ENCODE measurements at places on chromosomes 2 and 18.
A peak's percentile ranks its signal among the peaks of the same experiment; 100 is the strongest.

DNA sequence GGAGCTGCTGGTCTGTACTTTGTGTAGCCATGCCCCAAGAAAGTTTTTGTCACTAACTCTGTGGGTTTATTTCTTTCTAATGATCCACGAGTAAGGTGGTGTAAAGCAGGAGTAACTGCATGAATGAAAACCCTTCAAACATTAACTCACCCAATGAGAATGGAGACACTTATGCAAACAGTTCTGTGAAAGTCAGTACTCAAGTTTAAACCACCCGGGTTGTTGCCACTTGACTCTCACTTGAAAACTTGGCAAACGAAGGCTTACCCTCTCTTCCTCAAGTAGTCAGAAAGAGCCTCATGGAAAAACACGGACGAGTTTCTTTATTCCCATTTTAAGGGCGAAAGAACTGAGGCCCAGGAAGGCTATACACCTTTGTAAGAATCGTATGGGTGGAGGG is 117.5 kb downstream of the MMADHC start:
- DNase-seq: no peak

GRCh38 chr2:151972241-151973012 is 126.4 kb downstream of the CACNB4 start:
- DNase-seq: no peak

GRCh38 chr18:30376515-30376914 is 666.0 kb downstream of the DSC3 start:
- DNase-seq: no peak

DNA sequence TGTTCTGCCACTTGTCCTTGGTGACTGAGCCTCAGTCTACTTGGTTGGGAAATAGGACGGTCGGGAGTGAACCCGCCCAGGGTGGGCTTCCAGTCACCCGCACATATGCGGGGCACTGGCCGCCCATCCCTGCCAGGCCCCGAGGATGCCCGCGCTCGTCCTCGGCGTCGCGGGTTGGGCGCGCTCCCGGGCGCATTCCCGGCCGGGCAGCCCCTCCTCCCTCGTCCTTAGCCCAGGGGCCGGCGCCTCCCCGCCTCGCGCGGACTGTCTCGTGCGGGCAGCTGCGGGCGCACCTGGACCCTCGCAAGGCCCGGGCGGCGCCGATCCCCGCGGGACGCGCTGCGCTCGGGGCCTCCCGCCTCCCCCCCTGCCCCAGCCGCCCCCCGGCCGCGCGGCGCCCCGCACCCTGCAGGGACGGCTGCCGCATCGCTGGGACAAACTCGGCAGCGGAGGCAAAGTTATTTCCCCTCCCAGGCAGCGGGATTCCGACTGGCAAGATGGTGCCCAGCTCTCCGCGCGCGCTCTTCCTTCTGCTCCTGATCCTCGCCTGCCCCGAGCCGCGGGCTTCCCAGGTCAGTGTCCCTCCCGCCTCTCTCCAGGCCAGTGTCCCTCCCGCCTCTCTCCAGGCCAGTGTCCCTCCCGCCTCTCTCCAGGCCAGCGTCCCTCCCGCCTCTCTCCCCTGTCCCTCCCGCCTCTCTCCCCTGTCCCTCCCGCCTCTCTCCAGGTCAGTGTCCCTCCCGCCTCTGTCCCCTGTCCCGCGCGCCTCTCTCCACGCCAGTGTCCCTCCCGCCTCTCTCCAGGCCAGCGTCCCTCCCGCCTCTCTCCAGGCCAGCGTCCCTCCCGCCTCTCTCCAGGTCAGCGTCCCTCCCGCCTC is at the start of gene FBLN7:
Gene FBLN7, plus strand, starts transcription at position 227 of the 874 bp plus-strand sequence. Its CDS starts 271 bp downstream, at position 498.
- peak; percentile 30 for DNase-seq

- DNase-seq: peak; percentile 50
These were observed 1.4 kb downstream of the PSME4 start for GRCh38 chr2:53969285-53969967.

- DNase-seq: no peak
These were observed 521.2 kb upstream of the FANCL start for GRCh38 chr2:58762176-58762781.

DNA sequence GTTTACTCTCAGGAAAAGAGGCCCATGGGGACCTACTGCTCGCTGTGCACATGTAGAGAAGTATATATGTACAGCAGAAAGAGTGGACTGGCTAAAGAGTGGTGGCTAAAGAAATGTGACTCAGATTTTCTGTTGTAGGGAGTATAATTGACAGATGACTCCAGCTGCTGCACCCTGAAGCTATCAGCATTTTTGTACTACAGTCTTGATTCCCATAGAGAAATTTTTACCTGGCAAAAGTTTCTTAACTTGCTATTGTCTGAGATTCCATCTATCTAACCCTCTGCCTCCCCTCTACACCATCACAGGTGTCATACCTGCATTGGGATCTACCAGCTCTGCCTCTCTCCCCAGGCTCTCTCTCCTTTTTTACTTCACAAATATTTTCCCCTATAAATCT is 296.0 kb upstream of the KYNU start:
- no peak for DNase-seq

DNA sequence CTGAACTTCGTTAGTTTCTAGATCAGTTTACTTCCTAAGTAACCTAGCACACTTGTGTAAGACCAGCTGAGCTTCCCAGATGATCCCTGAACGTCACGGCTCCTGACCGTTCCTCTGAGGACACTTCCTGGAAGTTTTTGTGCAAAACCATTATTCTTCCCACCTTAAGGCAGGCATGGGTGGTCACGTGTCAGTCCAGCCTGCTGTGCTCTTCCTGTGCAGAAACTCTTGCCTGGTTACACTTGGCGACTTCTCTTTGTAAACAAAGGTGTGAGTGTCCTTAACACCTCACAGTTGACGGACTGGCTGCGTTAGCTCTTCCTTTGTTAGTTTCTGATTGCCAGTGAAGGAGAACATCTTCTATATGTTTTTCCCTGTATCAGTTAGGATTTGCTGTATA is 118.3 kb downstream of the SH3RF3 start:
- DNase-seq: no peak

DNA sequence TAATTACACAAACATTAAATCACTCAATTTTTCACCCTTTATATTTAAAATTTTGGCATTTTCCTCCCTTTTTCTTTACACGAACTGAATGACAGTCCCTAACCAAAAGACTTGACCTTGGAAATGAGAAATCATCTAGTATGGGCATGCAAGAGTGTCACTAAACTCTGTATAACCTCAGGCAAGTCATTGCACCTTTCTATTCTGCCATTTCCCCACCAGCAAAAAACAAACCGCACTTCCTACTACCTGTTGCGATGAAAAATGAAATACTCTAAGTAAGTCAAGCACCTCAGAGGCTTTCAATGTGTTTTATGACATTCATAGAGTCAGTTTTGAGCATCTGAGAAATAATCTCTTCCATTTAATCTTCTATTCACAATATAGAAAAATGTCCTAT is 44.1 kb downstream of the ANKRD44 start:
- DNase-seq: no peak

DNA sequence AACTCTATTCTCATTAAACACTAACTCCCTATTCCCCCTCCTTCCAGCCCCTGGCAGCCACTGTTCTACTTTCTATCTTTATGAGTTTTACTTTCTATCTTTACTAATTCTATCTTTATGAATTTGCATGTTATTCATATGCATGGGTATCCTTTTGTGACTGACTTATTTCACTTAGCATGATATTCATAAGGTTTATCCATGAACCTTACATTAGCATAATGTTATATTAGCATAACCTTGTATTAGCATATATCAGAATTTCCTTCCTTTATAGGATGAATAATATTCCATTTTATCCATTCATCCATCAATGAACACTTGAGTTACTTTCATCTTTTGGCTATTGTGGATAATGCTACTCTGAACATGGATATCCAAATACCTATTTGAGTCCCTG is 41.8 kb downstream of the MSTN start:
- no peak for DNase-seq

- no peak for DNase-seq
These were observed 551.4 kb downstream of the NRXN1 start for GRCh38 chr2:50480507-50480906.

GRCh38 chr2:69612707-69613106 is 30.8 kb downstream of the AAK1 start:
- no peak for DNase-seq

- no peak for DNase-seq
These were observed 11.3 kb downstream of the RAD51AP2 start for GRCh38 chr2:17506736-17507616.

GRCh38 chr2:44745922-44746766 is 195.4 kb upstream of the SIX3 start:
- DNase-seq: no peak

DNA sequence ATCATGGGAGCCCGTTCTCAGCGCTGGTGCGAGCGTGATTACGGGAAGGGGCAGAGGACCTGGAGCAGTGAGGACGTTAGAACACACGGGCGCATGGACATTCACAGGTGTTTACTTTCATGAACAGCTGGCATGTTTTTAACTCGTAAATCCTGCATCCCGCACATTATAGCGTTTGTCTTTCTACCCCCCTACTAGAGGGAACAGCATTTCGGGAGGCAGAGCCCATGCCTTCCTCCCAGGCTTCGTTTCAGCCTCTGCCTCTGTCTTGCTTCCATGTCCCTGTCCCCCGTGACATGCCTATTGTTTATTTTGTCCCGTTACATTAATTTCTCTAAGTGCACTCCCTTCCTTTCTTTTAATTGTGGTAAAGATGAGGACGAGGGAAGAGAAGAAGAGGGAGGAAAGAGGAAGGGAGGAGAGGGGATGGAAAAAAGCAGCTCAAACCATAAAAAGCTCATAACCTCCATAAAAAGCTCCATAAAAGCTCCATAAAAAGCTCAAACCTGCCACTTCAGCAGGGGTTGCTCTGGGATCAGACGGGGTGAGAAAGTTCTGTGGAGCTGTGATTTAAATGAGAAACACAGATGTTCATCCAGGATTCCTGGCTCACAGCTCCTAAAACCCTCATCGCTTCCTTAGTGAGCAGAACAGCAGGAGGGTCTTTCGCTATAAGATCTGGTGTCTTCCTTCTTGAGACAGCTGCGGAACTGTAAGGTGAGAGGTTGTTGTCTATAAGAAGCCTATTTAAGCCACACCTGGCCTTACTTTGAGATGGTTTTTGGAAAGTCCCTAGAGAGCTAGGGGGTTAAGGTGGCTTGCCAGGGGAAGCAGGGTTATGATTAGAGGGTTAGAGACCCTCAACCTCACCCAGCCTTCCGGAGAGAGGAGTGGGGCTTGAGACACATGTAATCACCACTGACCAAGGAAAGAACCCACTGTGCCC is 66.6 kb upstream of the SNTG2 start:
- DNase-seq: no peak

- DNase-seq: no peak
These were observed 777 bp upstream of the RAB17 start for GRCh38 chr2:237591141-237591881.

DNA sequence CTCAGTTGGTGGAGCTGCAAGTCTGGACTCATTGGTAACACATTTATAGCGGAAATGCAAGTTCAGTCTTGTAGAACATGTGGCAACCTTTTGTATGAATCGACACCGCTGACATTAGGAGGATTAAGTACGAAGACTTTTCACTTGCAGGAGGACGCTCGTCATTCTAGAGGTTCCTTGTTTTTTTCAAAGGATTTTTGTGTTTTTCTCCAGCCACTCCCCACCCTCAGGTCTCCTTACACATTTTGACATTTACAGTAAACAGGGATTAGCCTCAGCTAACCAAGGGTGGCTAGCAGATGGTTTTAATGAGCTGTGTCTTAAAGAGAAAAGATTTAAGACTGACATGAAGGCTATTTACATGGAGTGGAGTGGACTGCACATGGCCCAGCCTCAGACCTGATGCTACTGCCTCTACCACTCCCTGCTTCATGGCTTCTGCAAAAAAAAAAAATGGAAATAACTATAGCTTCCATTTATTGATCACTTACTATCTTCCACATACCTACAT is 173.8 kb downstream of the TRIB2 start:
- DNase-seq: no peak

- no peak for DNase-seq
These were observed 18.9 kb downstream of the GRHL1 start for GRCh38 chr2:9970200-9971044.

- DNase-seq: no peak
These were observed 187.4 kb downstream of the DNER start for GRCh38 chr2:229526951-229527350.

GRCh38 chr2:70746094-70746974 is 21.7 kb downstream of the ADD2 start:
- DNase-seq: no peak

DNA sequence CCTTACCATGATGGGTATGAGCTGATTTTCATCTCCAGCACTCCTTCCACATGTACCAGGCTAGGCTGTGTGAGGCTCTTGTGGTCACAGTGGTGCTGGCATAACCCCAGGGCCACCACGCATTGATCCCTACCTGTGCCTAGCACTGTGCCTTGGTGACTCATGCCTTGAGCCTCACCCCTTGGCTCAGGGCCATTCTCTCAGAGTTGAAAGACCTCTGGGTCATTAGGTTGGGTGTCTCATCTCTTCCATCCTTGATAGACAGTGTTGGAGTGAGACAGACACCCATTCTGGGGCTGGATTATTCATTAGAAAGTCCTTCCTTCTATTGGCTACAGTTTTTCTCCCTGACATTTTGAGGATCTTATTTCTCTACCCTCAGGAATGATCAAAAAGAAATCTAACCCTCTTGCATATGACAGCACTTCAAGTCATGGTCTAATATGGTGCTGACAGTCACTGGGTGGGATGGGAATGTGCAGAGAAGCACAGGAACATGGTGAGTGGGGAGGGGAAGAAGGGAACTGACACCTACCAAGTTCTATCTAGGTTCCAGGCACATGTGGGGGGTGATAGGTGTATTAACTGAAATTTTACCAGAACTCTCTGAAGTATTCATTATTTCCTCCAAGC is 41.3 kb downstream of the DYSF start:
- DNase-seq: no peak

- no peak for DNase-seq
These were observed 19.5 kb upstream of the LYPD6B start for GRCh38 chr2:149018981-149019380.

GRCh38 chr2:25284756-25285155 is 57.0 kb downstream of the DNMT3A start:
- no peak for DNase-seq

GRCh38 chr18:12963069-12963468 is 15.3 kb downstream of the SEH1L start:
- no peak for DNase-seq

DNA sequence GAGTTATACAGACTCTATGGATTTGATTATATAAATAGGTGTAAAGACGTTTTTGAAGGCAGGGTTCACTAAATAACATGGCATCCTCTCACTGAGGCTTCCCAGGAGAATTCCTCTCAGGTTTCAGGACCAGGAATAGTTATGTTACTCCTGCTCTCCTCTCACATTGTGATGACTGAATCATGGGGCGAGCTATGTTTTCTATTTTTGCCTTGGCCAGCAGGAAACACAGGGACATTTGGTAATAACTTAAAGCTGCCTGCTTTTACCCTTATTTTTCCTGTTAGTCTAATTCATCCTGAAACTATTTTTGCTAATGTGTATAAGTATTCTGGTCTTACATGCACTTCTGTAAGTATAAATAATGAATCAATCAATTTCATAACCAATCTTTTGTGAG is 115.3 kb upstream of the ITGB6 start:
- DNase-seq: no peak

GRCh38 chr2:134152045-134153010 is 101.5 kb upstream of the MGAT5 start:
- DNase-seq: no peak

GRCh38 chr2:187168720-187169713 is 279.0 kb downstream of the CALCRL start:
- peak; percentile 31 for DNase-seq

All from GM13977 (cell line).